ENCODE measurements at places on chromosomes 11 and 22. TPM values are rescaled to one million over a fixed set of nuclear protein-coding genes. Genes with fewer than 3 reads are reported as not detected.

Gene TMEM121B
- 0.27 TPM for total RNA-seq

Gene C11orf87
- not detected for total RNA-seq

Gene MPEG1
- 3.3 TPM for total RNA-seq

Gene PGA4
- 1.9 TPM for total RNA-seq

Gene ANKK1
- not detected for total RNA-seq

Gene OR8D4
- not detected for total RNA-seq

DNA sequence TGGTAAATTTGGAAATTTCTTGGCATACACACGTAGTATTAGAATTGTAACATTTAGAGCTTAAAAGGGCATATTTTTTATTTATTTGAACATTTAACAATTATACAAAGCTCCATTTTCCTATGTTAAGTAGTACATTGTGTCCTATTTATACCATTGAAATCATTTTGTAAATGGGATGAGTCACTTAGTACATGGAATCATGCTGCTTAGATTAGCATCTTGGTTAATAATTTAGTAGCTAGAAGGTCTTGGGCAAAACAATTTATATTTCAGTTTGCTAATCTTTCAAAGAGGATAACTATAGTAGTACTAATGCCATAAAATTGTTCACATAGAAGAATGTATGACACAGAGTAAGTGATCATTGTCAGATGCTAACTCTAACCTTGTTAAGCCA, 450.1 kb upstream of the LUZP2 start:
- no peak for DNase-seq
- no peaks in the 10 kb centered on the region for H3K4me1 ChIP-seq
- no peaks in the 10 kb centered on the region for H3K27me3 ChIP-seq
- H3K4me3 ChIP-seq = no peak overlapping the region
- H3K27ac ChIP-seq = no peak overlapping the region

DNA sequence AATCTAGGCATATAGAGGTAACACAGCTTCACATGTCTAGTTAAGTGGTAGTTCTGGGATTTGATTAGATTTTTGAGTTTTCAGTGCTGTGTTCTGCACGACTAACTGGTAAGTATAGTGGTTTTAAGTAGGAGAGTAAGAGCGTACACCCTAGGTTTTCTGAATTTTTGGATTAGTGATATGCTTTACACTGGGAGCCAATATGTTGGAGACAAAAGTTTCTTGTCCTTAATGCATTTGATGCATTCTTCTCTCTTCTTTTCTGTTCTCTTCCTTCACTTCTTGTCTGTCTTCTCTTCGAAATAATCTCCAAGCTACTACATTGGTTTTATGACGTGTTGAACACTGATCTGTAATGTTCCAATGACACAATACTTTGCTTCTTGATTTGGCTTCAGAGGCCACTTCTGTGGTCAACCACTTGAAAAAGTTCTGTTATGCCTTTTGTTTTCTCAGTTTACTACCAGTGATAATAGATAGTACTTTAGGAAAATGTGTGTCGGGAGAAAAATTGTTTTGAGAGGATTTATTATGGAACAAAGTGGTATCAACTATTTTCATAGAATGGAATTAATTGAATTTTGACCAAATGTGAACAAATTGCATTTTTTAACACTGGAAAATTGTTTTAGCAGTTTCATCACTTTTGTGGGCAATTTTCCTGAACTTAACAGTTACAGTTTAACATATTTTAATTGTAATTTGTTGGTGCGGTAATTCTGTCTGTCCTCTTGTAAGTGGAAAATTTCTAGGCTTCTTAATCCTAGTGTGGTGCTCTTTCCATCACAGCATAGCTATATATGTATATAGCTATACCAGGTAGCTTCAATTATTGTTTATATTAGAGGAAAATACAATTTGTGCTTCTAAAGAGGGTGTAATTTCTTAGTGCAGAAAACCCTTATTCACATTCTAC, 2.6 kb downstream of the PDE3B start:
- no peak overlapping the region for H3K27ac ChIP-seq
- peaks cover 31% of the 10 kb centered on the region for H3K27me3 ChIP-seq
- no peak for DNase-seq
- no peak overlapping the region for H3K4me3 ChIP-seq
- no peaks in the 10 kb centered on the region for H3K4me1 ChIP-seq
- H3K36me3 ChIP-seq = no peaks in the 10 kb centered on the region

DNA sequence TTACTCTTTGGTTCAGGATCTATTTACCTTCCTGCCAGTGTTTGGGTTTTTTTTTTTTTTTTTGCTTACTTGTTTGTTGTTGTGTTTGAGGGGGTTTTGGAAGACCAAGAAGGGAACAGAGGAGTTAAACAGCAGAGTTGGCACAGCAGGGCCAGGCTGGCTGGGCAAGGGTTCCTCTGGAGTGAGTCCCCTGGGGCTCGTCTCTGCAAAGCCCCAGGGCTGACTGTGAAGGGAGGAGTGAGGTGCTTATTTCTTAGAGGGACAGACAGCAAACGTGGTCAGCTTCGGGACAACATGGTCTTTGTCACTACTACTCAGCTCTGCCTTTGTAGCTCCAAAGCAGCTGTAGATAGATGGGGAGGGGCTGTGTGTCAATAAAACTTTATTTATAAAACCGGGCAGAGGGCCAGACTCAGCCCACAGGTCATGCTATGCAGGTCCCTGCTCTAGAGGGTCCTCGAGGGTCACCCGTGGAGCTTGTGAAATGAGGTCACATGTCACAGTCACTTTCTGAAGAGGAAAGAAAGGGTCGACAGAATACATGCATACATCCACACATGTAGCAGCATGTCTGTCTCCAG, 1404.7 kb downstream of the BRD1 start:
- H3K36me3 ChIP-seq = no peaks in the 10 kb centered on the region
- H3K27me3 ChIP-seq = no peaks in the 10 kb centered on the region
- H3K4me3 ChIP-seq = no peak overlapping the region
- no peaks in the 10 kb centered on the region for H3K4me1 ChIP-seq
- H3K27ac ChIP-seq = no peak overlapping the region

DNA sequence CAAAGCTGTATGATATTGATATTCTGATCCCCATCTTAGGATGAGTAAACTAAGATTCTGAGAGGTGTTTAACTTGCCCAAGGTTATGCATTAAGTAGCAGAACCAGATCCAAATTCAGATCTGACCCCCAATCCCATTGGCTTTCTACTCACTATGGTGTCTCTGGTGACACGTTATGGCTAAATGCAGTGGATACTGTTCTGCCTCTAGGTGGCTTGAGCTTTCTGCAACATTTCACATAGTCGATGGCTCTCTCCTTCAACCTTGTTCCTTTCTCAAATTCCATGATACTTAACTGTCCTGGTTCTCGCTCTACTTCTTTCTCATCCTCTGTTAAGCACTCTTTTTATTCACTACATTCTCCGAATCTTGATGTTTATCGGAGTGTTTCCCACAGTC, 9.4 kb downstream of the C11orf97 start:
- no peaks in the 10 kb centered on the region for H3K4me1 ChIP-seq
- H3K36me3 ChIP-seq = no peaks in the 10 kb centered on the region
- no peak overlapping the region for H3K27ac ChIP-seq
- DNase-seq = no peak

GRCh38 chr11:95483339-95483738, 252.3 kb upstream of the SESN3 start:
- no peaks in the 10 kb centered on the region for H3K27me3 ChIP-seq
- no peak overlapping the region for H3K27ac ChIP-seq
- H3K4me1 ChIP-seq = no peaks in the 10 kb centered on the region
- H3K4me3 ChIP-seq = no peak overlapping the region
- no peaks in the 10 kb centered on the region for H3K36me3 ChIP-seq
- DNase-seq = no peak

GRCh38 chr11:123702139-123702538, 39.3 kb downstream of the ZNF202 start:
- DNase-seq = no peak
- peaks cover 5% of the 10 kb centered on the region for H3K4me1 ChIP-seq
- H3K4me3 ChIP-seq = no peak overlapping the region

DNA sequence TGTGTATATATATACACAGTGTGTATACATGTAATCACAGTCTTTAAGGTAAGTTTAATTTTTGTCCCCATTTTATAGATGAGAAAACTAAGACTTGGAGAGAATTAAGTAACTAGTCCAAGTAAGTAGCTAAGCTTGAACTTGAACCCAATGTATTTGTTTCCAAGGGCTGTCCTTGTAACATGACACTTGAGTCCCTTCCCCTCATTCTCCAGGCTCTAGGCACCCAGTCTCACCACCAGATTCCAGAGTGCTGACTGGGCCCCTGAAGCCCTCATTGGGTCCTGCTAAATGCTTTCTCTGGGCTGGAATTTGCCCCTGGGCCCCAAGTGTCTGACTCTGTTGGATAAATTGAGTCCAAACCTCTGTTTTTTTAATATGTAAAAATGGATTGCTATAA, 45.5 kb downstream of the ADM start:
- no peak for DNase-seq
- H3K27ac ChIP-seq = peak overlapping the region; percentile 76

DNA sequence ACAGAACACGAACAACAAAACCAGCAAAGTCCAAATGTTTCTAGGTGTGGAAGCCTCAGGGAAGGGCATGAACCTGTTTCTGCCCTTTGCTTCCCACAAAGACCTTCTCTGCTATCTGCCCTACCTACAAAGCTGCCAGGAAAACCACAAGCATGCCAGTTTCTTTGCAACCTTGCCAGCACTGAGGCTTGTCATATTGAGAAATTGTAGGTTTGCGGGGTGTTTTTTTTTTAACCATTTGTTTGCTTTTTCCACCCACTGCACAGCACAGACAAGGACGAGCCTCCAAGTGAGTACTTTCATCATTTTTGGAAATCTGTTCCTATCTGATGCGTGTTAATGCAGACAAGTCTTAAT, 12.8 kb downstream of the PARVG start:
- H3K4me3 ChIP-seq = no peak overlapping the region
- peaks cover 5% of the 10 kb centered on the region for H3K27me3 ChIP-seq
- H3K27ac ChIP-seq = no peak overlapping the region
- H3K36me3 ChIP-seq = no peaks in the 10 kb centered on the region
- H3K4me1 ChIP-seq = no peaks in the 10 kb centered on the region

DNA sequence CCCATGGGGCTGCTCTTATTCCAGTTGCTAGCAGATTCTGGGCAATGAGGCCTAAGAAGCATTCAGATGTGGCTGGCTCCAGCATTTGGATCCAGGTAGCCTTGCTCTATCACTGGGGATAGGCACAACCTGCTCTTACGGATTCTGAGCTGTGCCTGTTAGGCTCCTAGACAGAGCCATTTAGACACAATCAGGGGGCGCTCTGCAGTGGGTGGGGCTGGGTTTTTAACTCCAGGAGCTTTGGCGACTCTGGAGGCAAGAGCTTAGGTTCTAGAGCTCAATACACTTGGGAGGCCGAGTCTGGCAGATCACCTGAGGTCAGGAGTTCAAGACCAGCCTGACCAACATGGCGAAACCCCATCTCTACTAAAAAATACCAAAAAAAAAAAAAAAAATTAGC, 32.0 kb downstream of the KCNC1 start:
- H3K27me3 ChIP-seq = no peaks in the 10 kb centered on the region
- H3K4me3 ChIP-seq = no peak overlapping the region
- no peak overlapping the region for H3K27ac ChIP-seq
- DNase-seq = no peak
- no peaks in the 10 kb centered on the region for H3K36me3 ChIP-seq
- H3K4me1 ChIP-seq = no peaks in the 10 kb centered on the region

DNA sequence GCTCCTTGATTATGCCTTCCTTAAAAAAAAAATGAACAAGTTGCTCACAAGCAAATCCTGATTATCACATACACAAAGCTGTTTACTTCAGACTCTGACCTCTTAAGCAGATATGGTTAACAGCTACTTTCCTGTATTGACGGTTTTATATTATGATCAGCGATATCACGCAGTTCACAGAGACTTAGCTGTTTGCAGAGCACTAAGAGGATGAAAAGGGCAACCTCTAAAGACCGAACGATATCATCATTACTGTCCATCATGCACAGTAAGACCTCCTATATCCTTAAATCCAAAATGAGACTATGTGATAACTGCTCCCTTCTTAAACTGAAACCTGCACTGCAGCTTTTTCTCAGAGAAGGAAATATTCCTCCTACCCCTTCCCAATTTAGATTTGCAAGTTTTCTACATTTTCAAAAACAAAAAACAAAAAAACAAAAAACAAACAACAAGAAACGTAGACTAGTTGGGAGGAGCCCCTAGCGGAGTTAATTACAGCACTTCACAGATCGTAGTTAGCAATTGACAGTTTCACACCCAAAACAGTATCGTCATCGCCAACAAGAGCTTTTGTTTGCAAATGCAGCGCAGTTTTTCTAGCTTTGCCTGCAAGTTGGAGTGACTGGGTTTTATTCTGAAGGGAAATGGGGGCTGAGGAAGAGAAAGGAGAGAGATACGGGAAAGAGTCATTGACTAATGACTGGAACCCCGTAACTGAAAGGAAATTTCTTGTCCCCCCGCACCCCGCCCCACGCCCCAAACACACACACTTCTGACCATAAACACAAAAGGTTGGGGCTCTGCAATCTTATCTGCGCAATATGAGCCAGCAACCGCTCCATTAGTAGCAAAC, 1.2 kb downstream of the DDX6 start:
- no peaks in the 10 kb centered on the region for H3K27me3 ChIP-seq
- H3K27ac ChIP-seq = peak overlapping the region; percentile 93
- no peaks in the 10 kb centered on the region for H3K36me3 ChIP-seq
- H3K4me1 ChIP-seq = peaks cover 41% of the 10 kb centered on the region
- peak overlapping the region; percentile 96 for H3K4me3 ChIP-seq

DNA sequence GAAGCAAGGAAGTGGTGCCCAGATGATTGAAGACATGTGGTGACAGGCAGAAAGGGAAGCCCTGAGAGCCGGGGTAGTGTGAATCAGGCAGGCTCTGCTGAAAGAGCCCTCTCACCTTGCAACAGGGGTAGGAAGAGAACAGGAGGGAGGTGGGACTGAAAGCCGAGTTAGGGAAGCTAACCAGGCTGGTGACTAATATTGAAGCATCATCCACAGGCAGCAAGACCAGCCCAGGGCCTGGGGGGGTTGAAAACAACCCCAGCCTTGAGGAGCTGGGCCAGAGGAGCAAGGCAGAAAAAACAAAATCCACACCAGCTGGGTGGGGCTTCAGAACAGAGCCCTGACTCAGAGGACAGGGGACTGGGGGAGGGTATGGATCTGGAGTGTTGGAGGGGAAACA, 35.0 kb upstream of the CRTAM start:
- H3K4me3 ChIP-seq = no peak overlapping the region
- peaks cover 3% of the 10 kb centered on the region for H3K4me1 ChIP-seq
- no peak overlapping the region for H3K27ac ChIP-seq

DNA sequence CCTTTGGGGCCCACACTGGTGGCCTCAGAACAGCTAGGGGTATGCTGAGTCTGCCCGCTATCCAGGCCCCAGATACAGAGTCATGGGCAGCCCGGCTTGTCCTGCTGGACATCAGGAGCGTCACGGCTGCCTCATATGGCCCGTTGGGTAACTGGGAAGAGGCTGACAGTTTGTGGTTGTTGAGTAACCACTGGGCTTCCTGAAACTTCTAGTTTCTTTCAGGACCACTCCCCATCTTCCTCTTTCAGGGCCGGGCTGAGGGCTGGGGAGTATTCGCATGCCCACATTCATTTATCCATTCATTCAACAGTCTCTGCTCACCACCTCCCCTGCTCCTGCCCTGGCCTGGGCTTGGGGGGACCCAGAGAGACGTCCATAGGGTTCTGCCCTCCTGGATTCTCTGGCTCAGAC, 13.4 kb upstream of the P2RY2 start:
- no peaks in the 10 kb centered on the region for H3K36me3 ChIP-seq
- no peak overlapping the region for H3K4me3 ChIP-seq
- H3K27ac ChIP-seq = no peak overlapping the region
- H3K27me3 ChIP-seq = no peaks in the 10 kb centered on the region
- peaks cover 26% of the 10 kb centered on the region for H3K4me1 ChIP-seq

- peak overlapping the region; percentile 95 for H3K27ac ChIP-seq
- H3K4me3 ChIP-seq = peak overlapping the region; percentile 73
- no peaks in the 10 kb centered on the region for H3K27me3 ChIP-seq
- DNase-seq = peak; percentile 42
- H3K4me1 ChIP-seq = peaks cover 35% of the 10 kb centered on the region
Measured at GRCh38 chr11:64316672-64317324, 561 bp downstream of the TRMT112 start.

Data from gastrocnemius medialis (tissue), 4 donors.